ENCODE measurements at places on chromosomes 3 and 15.

DNA sequence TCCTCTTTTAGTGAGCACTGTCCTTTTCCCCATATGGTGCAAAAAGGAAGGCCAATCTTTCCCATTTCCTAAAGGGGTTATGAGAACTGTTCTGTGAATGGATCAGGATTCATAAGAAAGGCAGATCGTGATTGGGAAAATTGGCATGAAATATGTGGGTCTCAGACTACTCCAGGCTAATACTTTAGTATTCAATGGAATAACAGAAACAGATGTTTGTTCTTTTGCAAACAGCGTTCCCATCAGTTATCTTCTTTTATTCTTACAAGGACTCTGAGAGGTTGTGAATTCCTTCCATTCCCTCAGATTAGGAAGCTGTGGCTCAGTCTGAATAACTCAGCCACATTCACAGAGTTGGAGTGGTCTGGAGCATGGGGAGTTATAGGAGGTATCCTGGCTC is 51.3 kb upstream of the MTMR10 start:
- no peak for DNase-seq

DNA sequence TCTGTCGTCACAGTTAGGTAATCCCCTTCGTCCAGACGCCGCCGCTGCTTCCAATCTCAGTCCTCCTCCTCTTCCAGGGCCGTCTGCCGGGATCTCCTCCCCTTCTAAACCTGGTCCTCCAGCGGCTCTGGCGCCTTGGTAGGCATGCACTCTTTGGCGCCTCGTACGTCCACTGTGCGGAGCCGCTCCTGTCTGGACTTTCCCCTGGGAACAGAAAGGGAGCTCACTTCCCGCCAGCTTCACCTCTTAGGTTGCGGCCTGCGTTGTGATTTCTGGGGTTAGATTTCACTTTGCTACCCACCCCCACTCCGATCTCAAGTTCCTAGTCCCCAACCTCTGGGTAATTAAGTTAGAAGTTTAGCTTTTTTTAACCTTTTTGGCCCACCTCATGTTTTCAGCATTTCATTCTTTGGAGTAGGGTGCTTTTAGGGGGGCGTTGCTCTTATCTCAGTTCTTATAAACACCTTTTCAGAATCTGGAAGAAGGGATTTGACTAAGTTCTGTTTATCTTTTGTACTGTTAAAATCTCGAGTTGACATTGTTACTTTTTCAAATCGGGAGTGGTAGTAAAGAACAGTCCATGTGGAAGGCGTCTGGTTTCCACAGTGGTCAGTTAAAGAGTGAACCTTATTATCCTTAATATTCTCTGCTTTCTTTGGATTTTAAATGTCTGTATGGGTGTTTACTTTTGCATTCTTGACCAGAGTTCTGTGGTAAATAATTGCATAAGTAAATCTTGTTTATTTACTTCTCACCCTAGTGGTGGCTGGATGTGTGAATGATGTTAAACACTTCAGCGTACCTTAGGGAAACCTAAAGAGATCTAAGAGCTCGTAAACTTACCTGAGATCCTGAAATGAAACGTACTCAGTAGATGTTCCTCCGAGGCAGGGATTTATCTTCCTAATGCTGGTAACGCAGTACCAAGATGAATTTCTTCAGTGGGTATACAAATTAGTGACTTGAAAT is 611 bp downstream of the CTDSPL2 start:
- DNase-seq = no peak

GRCh38 chr3:134197681-134198261 is 52.9 kb downstream of the RYK start:
- DNase-seq = no peak

- DNase-seq = no peak
Measured at GRCh38 chr3:99681512-99681911, 43.1 kb downstream of the COL8A1 start.

DNA sequence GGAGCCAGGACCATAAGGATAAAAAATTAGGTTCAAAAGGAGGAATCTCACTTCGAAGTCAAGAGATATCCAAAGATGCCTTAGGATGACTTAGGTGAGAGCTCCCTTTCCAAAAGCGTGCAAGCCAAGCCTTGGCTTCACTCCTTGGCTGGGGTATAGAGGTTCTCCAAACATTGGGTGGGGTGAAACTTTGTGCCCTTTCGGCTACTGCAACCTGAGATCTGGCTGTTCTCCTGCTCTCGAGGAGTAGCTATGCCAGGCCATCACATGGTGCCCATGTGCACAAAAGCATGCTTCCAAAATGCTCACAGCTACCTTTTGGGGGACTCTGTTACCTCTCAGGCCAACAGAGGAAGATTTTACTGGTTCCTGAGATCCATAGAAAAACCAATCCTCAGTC is 373.8 kb downstream of the EPHB1 start:
- DNase-seq = no peak

- DNase-seq = no peak
Measured at GRCh38 chr3:190494907-190495306, 19.0 kb upstream of the IL1RAP start.

DNA sequence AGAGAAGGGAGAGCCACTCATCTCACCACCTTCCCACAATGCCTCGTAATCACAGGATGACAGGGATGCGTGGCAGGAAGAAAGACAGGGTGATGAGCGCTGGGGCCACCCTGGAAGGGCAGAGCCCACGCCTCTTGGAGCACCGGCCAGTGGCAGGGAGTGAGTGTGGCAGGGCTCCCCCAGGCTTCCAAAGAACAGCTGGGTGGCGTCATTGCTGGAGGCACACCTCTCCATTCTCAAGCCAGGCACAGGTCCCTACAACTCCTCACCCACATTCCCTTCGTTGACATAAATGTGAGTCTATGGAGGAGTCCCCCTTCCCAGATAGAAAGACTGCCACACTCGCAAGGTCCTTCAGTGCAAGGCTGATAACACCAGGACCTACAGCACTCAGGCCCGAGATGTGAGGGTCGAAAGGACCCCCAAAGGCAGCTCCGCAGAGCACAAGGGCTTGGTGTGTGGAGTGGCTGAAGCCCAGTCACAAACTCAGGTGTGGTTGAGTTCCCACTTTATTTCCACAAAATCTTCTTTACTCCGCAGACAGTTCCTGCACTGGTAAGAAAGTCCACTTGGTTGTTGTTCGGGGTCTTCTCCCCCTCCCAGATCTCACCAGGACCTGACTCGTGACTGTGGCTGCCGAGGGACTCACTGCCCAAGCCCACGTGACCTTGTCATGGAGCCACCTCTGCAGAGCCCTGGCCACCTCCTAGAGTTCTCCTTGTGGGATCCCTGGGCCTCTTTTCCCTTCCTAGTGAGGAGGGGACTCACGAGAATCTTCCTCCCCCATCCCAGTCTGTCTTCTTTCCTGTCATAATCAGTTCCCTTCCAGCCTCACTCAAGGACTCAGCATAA is 22.4 kb upstream of the CORO2B start:
- DNase-seq = no peak

DNA sequence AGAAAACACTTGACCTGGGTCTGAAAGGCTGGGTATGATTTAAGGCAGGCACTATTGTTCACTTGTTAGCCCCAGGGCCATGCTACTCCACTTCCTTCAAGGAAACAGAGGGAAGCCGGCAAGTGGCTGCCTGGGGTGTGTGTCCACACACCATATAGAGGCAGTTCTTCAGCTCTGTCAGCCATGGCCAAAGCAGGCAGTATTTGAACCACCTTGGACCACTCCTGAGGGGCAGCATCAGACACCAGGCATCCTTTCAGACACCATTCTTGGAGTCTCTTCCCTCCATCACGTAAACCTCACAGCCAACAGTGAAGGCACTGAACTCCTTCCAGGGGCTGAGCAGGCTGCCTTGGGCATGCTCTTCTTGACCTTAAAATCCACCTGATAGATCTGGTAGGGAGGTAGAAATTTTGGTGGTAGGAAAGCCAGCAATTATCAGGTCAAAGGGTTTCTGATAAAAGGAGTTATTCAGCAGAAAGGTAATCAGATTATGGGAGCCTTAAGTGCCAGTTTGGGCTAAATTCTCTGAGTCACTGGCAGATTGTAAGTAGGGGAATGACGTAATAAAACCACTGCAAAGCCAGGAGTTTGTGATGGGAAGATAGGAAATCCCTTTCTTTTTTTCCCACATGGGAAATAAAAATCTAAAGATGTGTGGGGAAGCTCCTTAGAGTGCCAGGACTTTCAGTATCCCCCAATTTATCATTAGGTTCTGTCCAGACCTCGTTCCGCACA is 20.2 kb downstream of the TGFBR2 start:
- no peak for DNase-seq

- no peak for DNase-seq
Measured at GRCh38 chr3:107520535-107520934, 2.2 kb upstream of the BBX start.

- peak; percentile 54 for DNase-seq
Measured at GRCh38 chr3:179652447-179653095, at the start of gene USP13. Gene USP13 (plus strand): TSS chr3:179653040. CDS start chr3:179653226, 186 bp downstream.

DNA sequence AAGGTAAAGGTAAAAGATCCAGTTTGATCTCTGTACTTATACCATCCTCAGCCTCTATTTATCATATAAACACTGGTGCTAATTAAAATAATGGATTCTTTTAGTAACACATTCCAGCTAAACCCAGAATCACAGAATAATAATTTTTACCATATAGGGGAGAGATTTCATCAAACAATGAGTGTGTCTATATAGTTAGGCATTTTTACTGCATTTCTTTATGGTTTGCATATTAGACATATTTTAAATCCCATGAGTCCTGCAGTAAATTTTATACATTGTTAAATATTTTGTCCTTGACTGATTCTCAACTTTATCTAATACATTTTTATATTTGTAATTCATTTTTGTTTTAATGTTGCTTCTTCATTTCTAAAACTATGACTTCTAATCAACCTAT is 323.7 kb upstream of the AGTR1 start:
- DNase-seq = no peak

- no peak for DNase-seq
Measured at GRCh38 chr3:12138044-12138443, 20.7 kb downstream of the TIMP4 start.

GRCh38 chr3:150069633-150070032 is 98.9 kb upstream of the PFN2 start:
- DNase-seq = no peak

DNA sequence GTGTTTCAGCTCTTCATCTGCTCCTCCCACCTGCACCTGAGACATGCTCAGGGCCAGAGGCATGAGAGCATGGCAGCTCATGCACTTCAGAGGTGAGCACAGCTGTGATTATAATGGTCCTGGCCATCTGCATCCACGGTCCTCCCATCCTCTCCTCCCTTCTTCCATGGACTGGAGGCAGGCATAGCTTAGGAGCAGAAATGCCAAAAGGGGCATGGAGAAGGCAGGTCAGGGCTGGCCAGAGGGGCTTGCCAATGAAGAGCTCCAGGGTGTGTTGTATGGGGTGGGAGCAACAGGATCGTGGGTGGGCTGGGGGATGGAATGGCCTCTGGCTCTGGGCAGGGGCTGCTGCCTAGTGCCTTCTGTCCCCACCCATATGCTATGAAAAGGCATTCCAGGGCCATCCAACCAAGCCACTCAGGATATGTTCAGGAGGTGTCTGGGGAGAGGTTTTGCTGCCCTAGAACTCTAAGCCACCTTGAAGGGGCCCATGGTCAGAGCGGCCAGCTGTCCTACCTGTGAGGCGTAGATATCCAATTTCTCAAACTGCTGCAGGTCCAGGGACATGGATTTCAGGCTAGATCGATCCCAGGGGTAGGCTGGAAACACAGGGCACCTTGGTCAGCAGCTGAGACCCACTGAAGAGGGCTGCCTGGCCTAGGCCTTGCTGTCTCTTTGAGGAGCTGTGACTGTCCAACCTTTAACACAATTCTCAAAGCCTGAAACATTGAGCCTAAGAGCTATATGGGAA is 26.1 kb downstream of the KY start:
- no peak for DNase-seq

- no peak for DNase-seq
Measured at GRCh38 chr3:170565495-170565894, 20.4 kb downstream of the SLC7A14 start.

GRCh38 chr3:133211449-133211848 is 173.3 kb downstream of the TMEM108 start:
- no peak for DNase-seq

GRCh38 chr3:184807549-184807948 is 4.4 kb upstream of the VPS8 start:
- DNase-seq = no peak

DNA sequence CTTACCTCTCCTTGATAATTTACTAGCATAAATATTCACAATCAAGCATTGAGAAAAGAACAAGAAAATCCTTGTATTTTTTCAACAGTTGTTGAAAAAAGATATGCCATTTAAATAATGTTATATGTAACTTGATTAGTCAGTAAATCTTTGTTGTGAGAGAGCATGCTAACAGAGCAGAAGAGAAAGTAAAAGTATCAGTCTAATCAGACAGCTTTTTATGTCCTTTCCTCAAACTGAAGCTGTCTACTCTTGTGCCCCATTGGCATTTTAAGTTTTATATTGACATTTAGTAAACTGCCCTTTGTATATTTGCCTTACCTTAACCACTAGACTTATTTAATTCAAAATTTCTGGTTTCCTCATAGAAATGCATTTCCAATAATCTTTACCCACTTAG is 668.7 kb downstream of the OTOL1 start:
- DNase-seq = no peak
